ENCODE measurements at places on chromosomes 2 and 18.

GRCh38 chr2:181657379-181657778 is 474 bp upstream of the CERKL start:
- peaks cover 20% of the 10 kb centered on the region for H3K27me3 ChIP-seq
- no peak overlapping the region for H3K27ac ChIP-seq
- H3K4me1 ChIP-seq: peaks cover 8% of the 10 kb centered on the region
- no peaks in the 10 kb centered on the region for H3K36me3 ChIP-seq
- no peak for DNase-seq
- no peak overlapping the region for H3K4me3 ChIP-seq

- DNase-seq: no peak
- H3K27me3 ChIP-seq: no peaks in the 10 kb centered on the region
- no peak overlapping the region for H3K27ac ChIP-seq
Observed at GRCh38 chr2:235129850-235130249, 178.0 kb downstream of the SH3BP4 start.

GRCh38 chr2:68750592-68751396 is 16.2 kb downstream of the ARHGAP25 start:
- no peaks in the 10 kb centered on the region for H3K36me3 ChIP-seq
- H3K4me1 ChIP-seq: no peaks in the 10 kb centered on the region
- H3K27ac ChIP-seq: no peak overlapping the region

DNA sequence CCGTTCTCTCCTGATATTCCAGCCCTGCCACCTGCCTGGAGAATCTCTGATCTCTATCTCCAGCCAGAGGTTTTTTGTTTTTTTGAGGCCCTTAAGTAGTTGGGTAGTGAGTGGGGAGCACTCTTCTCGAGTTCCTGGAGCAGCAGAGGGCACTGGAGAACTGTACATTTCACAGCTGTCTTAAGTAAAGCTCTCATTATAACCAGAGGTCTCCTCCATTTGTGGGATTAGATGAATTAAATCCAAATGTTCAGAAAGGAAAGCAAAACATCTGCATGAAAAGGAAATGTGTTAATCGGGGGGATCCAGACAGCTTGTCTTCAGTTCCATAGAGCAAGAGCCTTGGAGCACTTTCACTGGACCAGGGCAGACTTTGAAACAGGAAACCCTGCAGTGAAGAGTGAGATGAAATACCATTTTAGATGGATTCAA is 32.8 kb downstream of the AOX1 start:
- H3K27ac ChIP-seq: no peak overlapping the region
- peaks cover 3% of the 10 kb centered on the region for H3K4me1 ChIP-seq
- DNase-seq: peak; percentile 14
- no peaks in the 10 kb centered on the region for H3K27me3 ChIP-seq
- no peak overlapping the region for H3K4me3 ChIP-seq

DNA sequence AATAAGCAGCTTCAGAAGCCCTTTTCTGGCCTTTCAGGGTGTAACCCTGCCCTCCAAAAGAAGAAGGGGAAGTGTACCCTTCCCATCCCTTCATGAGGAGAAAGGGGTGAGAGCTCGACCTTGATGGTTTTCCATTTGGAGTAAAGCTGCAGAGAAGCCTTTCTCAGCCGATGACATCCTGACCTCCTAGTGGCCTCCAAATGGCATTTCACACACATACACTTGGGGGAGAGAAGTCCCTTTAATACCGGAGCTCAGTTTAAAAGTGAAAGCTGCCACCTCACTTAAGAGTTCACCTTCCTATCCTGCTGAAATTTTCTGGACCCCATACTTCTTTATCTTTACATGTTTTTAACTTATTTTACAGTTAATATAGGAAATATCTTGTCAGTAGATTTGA is 716.7 kb downstream of the DCDC2C start:
- no peak overlapping the region for H3K4me3 ChIP-seq
- H3K4me1 ChIP-seq: no peaks in the 10 kb centered on the region
- no peaks in the 10 kb centered on the region for H3K27me3 ChIP-seq
- no peak for DNase-seq

DNA sequence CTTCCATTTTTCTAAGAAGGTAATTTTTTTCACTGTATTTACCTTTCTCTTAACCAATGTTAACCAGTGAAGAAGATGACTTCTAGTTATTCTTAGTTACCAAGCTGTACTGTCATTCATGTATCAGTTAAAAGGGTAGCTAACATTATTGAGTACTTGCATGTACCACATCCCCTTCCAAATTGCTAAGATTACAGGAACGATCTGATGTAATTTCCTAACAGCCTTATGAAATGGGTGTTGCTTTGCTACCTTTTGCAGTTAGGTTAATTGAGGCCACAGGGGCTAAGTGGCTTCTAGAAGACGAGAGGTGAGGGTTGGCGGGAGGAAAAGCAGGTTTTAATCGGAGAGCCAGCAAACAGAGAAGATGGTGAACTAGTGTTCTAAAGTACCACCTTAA is 1.8 kb upstream of the SULT6B1 start:
- H3K27me3 ChIP-seq: no peaks in the 10 kb centered on the region
- H3K27ac ChIP-seq: no peak overlapping the region
- H3K36me3 ChIP-seq: no peaks in the 10 kb centered on the region
- DNase-seq: no peak

DNA sequence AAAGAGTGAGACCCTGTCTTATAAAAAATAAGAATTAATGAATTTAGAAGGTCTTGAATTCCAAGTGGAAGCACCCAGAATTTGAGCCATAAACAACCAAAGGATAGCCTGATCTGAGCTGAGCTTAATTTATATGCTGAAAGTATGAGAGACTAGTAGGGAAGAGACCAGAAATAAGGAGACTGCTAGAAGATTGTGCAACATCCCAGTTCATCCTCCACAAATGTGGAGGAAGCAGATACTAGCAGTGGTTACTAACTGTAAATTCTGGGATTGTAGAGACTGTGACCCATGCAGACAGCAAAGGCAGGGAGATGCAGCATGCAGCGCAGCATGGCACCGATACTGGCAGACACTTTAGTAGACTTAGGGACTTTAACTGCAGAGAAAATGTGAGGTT is 1.5 kb upstream of the SULT1C2 start:
- no peak for DNase-seq
- no peaks in the 10 kb centered on the region for H3K36me3 ChIP-seq
- no peaks in the 10 kb centered on the region for H3K27me3 ChIP-seq
- no peak overlapping the region for H3K4me3 ChIP-seq

DNA sequence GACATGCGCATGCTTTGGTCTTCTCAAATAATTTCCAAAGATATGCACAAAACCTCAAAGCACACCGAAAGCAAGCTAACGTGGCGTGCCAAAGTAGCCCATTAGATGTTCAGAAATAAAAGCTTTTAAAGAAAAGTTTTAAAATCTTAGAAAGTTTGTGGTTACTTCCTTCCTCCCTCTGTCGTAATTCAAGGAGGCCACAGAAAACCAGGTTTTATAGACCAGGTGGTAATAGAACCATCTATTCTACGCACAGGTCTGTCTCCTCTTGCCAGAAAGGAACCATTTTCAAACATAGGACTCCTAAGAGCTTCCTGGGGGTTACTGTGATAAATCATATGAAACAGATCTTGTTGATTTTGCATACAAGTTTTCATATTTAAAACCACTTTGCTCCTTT is 487.2 kb downstream of the ARHGAP15 start:
- H3K4me3 ChIP-seq: no peak overlapping the region
- H3K27me3 ChIP-seq: no peaks in the 10 kb centered on the region
- no peaks in the 10 kb centered on the region for H3K4me1 ChIP-seq
- H3K36me3 ChIP-seq: no peaks in the 10 kb centered on the region
